ENCODE measurements at places on chromosomes 16 and 17.

DNA sequence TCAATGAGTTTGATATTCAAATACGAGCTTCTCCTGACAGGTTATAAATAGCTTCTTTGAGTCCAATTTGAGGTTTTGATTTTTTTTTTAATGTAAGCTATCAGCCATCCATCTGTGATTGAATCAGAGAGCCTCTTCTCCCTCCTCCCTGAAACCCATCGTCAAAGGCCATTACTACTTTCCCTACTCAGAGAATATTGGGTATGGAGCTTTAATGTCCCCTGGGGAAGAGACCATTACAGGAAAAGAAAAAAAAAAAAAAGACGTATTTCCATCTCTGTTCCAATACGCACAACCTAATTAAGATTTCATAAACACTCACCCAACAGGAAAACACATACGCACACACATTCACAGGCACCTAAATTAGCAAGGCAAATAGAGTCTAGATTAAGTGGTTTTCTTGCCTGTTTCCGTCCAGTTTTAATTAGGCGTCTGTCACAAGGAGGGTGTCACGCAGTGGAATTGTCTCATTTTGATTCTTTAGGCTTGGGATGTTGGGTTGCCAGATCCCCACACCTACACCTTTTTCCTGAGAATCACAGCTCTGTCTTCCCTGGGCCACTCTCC is 194.3 kb upstream of the RPL38 start:
- H3K27ac ChIP-seq = no peak overlapping the region
- H3K36me3 ChIP-seq = no peaks in the 10 kb centered on the region
- H3K4me3 ChIP-seq = no peak overlapping the region
- H3K4me1 ChIP-seq = peaks cover 36% of the 10 kb centered on the region
- peaks cover 16% of the 10 kb centered on the region for H3K27me3 ChIP-seq
- DNase-seq = no peak

- H3K4me1 ChIP-seq = no peaks in the 10 kb centered on the region
- H3K4me3 ChIP-seq = no peak overlapping the region
- no peaks in the 10 kb centered on the region for H3K27me3 ChIP-seq
These were observed 279.7 kb downstream of the SLC39A11 start for GRCh38 chr17:72812823-72813222.

DNA sequence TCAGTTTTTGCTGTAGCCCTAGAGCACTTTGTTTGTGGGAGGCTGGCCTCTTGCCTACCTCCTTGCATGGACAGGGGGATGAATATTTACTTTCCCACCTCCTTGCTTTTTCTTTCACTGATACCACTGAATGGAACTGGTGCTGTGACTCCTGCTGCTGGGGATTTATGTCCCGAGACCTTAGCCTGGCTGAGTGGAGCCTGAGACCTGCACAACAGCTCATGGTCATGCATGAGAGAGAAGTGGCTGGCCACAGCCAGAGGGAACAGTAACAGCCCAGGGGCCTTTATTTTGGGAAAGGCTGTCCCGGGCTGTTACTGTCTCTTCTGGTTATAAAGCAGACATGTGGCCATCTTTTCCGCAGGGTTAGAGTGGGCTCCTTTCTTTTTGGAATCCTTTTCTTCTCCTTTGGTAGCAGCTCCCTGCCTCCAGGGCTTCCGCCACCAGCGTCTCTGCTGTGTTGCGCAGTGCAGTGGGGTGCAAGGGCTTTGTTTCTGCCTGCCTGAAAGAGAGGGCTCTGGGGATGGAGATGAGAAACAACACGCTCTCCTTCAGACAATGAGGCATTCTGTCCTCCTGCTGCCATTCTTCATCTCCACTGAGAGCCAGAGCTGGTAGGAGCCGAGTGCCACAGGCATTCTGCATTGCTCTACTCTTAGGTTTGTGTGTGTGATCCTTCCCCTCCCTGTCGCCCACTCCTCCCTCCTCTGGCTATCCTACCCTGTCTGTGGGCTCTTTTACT is 14.5 kb downstream of the SNX11 start:
- DNase-seq = no peak
- H3K4me3 ChIP-seq = no peak overlapping the region
- peaks cover 36% of the 10 kb centered on the region for H3K36me3 ChIP-seq
- H3K27ac ChIP-seq = no peak overlapping the region

GRCh38 chr17:1873418-1873817 is 43.6 kb downstream of the RPA1 start:
- peak; percentile 29 for DNase-seq
- peaks cover 59% of the 10 kb centered on the region for H3K36me3 ChIP-seq
- peak overlapping the region; percentile 77 for H3K4me3 ChIP-seq

GRCh38 chr17:37461668-37462067 is 28.0 kb upstream of the DUSP14 start:
- no peaks in the 10 kb centered on the region for H3K27me3 ChIP-seq
- H3K4me3 ChIP-seq = no peak overlapping the region
- H3K36me3 ChIP-seq = peaks cover 39% of the 10 kb centered on the region

DNA sequence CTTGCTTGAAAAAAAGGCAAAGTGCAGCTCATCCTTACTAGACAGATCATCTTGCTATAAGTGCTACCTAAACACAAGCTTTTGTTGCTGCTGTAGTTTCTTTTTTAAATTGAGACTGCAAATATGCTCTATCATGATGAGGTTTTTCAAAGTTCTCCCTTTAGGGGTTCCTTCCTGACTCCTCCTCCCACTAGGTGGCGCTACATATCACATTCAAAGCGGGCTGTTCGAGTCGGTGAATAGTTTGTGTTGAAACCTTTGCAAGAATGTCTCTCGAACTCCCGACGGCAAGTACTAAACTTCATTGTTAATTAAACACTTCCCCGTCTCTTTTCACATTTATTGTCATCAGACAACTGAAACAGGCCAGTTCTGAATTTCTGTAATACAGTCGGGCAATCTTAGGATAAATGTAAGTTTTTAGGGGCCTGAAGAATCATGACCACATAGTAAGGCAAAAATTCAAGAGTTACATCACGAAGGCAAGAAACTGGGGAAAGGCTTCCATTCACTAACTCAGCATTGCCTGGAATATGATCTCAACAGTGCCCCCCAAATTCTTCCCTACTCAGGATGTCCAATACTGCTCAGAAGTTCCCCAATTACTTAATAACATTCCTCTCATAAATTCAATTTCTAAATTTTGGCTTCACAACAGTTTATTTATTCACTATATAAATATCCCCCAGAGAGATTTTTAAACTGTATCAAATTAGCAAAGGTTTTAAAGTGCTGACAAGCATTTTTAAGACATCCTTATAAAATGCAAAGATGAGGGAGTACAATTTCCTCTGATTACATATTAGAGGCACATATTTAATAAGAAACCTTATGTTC is 6.7 kb downstream of the HS3ST3A1 start:
- peak; percentile 65 for DNase-seq
- peaks cover under 1% of the 10 kb centered on the region for H3K36me3 ChIP-seq

- no peaks in the 10 kb centered on the region for H3K27me3 ChIP-seq
- H3K4me1 ChIP-seq = peaks cover 6% of the 10 kb centered on the region
- H3K36me3 ChIP-seq = no peaks in the 10 kb centered on the region
- no peak overlapping the region for H3K27ac ChIP-seq
- no peak for DNase-seq
These were observed 25.3 kb downstream of the PRSS54 start for GRCh38 chr16:58269526-58269925.

DNA sequence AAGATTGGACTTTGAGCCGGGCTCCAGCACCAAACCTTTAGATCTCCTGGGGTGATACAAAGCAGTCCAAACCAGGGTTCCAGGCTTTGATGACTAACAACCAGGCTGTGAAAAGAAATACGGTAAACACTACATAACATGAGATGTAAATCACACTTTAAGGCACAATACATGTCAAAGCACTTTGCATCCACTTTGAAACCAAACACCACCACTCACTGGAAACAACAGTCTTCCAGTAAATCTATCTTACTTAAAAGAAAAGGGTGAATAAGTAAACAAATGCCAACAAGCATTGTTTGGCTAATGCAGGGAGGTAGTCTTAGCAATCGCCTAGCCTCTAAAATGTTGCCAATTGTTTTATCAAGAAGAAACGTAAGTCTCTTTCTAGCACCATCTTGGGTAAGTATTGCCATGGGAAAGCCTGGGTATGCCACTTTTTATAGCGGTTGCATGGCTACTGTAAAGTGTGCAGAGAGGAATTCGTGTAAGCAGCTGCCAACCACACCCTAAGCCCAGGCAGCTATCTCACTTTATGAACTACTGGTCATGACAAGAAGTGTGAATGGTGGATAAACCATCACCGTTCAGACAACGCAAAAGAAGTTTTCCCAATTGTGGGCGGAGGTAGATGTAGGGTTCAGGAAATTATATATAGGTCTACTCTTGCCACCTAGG is 267.4 kb upstream of the PSMD7 start:
- no peak for DNase-seq
- H3K27me3 ChIP-seq = peaks cover 4% of the 10 kb centered on the region
- H3K4me3 ChIP-seq = no peak overlapping the region
- no peak overlapping the region for H3K27ac ChIP-seq
- no peaks in the 10 kb centered on the region for H3K4me1 ChIP-seq

- no peaks in the 10 kb centered on the region for H3K36me3 ChIP-seq
- H3K27ac ChIP-seq = no peak overlapping the region
- H3K4me1 ChIP-seq = peaks cover 3% of the 10 kb centered on the region
- no peaks in the 10 kb centered on the region for H3K27me3 ChIP-seq
- H3K4me3 ChIP-seq = no peak overlapping the region
- DNase-seq = no peak
These were observed 68.4 kb downstream of the SPAG9 start for GRCh38 chr17:51052235-51052634.

DNA sequence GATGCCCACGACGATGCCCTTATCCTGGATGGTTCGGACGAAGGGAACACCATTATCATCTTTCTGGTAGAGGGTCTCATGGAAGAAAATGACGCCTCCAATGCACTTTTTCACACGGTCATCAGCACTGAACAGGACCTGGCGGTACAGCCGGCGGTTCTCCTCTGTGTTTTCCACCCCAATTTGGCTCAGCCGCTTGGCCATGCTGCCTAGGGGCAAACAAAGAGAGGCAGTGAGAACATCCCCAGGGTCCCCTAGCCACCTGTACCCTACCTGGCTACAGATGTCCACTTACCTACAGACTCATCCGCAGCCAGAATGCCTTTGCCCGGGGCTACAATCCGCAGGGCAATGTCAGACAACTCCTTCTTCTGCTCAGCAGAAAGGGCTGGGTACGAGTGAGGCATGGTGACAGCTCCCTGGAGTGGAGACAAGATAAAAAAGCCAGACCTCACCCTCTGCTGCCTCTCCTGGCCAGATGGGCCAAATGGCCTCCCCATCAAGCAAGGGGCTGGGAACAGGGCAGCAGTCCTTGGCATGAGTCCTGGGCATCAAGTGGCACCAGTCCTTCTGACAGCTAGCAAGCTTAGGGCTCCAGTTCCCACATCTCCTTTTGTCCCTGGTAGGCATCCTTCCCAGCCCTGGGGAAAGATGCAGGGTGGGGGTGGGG is 1.4 kb downstream of the ALDOC start:
- H3K4me1 ChIP-seq = peaks cover 56% of the 10 kb centered on the region
- DNase-seq = no peak
- no peaks in the 10 kb centered on the region for H3K27me3 ChIP-seq
- H3K36me3 ChIP-seq = peaks cover 56% of the 10 kb centered on the region
- H3K27ac ChIP-seq = no peak overlapping the region

- no peak within 1 kb of the TSS for H3K4me3 ChIP-seq
- H3K4me1 ChIP-seq = peaks cover 7% of the 10 kb centered on the region
- peaks cover 4% of the 10 kb centered on the region for H3K36me3 ChIP-seq
- H3K27me3 ChIP-seq = peaks cover 45% of the 10 kb centered on the region
These were observed at the start of gene ZACN for GRCh38 chr17:76078860-76079534. TSS of gene ZACN (plus strand) at chr17:76079182. CDS start at chr17:76079265, 83 bp downstream.

GRCh38 chr17:27919079-27919478 is 25.9 kb upstream of the LYRM9 start:
- no peak for DNase-seq
- H3K4me3 ChIP-seq = no peak overlapping the region
- H3K4me1 ChIP-seq = no peaks in the 10 kb centered on the region
- H3K36me3 ChIP-seq = no peaks in the 10 kb centered on the region
- no peak overlapping the region for H3K27ac ChIP-seq
- H3K27me3 ChIP-seq = peaks cover 2% of the 10 kb centered on the region

- H3K27ac ChIP-seq = no peak overlapping the region
- peaks cover 4% of the 10 kb centered on the region for H3K4me1 ChIP-seq
- no peaks in the 10 kb centered on the region for H3K27me3 ChIP-seq
- peaks cover 2% of the 10 kb centered on the region for H3K36me3 ChIP-seq
- H3K4me3 ChIP-seq = no peak overlapping the region
These were observed 296.4 kb downstream of the MAP2K6 start for GRCh38 chr17:69710926-69711325.

- peak within 1 kb of the TSS; percentile 87 for H3K27ac ChIP-seq
- peak within 1 kb of the TSS; percentile 86 for H3K4me3 ChIP-seq
- peak; percentile 94 for DNase-seq
- H3K27me3 ChIP-seq = no peaks in the 10 kb centered on the region
- H3K36me3 ChIP-seq = peaks cover 17% of the 10 kb centered on the region
- H3K4me1 ChIP-seq = peaks cover 14% of the 10 kb centered on the region
These were observed at the start of gene NDUFAB1 for GRCh38 chr16:23595951-23596720. TSS of gene NDUFAB1 (minus strand) at chr16:23596316. CDS start at chr16:23596290, 26 bp downstream.

DNA sequence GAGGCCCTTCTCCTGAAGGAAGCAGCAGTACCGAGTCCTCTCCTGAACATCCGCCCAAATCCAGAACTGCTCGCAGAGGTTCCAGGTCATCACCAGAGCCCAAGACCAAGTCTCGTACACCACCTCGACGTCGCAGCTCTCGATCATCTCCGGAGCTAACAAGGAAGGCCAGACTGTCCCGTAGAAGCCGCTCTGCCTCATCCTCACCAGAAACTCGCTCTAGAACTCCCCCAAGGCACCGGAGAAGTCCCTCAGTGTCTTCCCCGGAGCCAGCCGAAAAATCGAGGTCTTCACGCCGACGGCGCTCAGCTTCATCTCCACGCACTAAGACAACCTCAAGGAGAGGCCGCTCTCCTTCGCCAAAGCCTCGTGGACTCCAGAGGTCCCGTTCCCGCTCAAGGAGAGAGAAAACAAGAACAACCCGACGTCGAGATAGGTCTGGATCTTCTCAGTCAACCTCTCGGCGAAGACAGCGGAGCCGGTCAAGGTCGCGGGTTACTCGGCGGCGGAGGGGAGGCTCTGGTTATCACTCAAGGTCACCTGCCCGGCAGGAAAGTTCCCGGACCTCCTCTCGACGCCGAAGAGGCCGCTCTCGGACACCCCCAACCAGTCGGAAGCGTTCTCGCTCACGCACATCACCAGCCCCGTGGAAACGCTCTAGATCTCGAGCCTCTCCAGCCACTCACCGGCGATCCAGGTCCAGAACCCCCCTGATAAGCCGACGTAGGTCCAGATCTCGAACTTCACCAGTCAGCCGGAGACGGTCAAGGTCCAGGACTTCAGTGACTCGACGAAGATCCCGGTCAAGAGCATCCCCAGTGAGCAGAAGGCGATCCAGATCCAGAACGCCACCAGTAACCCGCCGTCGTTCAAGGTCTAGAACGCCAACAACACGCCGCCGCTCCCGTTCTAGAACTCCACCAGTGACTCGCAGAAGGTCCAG is 11.3 kb downstream of the ELOB start:
- peaks cover 87% of the 10 kb centered on the region for H3K36me3 ChIP-seq
- no peak overlapping the region for H3K4me3 ChIP-seq
- no peaks in the 10 kb centered on the region for H3K4me1 ChIP-seq

GRCh38 chr16:87037012-87037411 is 280.2 kb downstream of the C16orf95 start:
- no peaks in the 10 kb centered on the region for H3K4me1 ChIP-seq
- no peak overlapping the region for H3K4me3 ChIP-seq
- DNase-seq = no peak
- H3K36me3 ChIP-seq = no peaks in the 10 kb centered on the region
- no peaks in the 10 kb centered on the region for H3K27me3 ChIP-seq
